ENCODE measurements at places on chromosomes 4 and X.

DNA sequence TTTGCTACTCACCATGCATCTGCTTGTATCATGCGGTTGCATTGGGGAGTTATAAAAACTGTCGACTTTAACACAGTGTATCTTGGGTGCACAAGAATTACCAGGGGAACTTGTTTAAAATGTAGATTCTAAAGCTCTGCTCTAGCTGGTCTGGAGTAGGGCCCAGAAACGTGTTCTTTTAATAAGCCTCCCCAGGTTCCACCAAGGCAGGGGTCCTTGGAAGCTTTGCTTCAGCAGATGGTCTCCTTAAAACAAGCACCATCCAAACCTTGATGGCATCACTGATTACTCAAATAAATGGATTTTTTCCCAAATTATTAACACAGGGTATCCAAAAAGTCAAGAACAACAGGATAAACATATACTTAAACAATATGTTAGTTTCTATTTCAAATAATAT is 120.2 kb upstream of the NDP start:
- no peak for DNase-seq

GRCh38 chr4:37437163-37437562 is 192.6 kb downstream of the NWD2 start:
- no peak for DNase-seq

GRCh38 chr4:71872767-71873415 is 89.0 kb upstream of the GC start:
- no peak for DNase-seq

GRCh38 chr4:1594871-1595788 is 89.0 kb downstream of the FAM53A start:
- DNase-seq: peak; percentile 35

- DNase-seq: no peak
These were observed 85.6 kb downstream of the SHROOM2 start for GRCh38 chrX:9871701-9872268.

DNA sequence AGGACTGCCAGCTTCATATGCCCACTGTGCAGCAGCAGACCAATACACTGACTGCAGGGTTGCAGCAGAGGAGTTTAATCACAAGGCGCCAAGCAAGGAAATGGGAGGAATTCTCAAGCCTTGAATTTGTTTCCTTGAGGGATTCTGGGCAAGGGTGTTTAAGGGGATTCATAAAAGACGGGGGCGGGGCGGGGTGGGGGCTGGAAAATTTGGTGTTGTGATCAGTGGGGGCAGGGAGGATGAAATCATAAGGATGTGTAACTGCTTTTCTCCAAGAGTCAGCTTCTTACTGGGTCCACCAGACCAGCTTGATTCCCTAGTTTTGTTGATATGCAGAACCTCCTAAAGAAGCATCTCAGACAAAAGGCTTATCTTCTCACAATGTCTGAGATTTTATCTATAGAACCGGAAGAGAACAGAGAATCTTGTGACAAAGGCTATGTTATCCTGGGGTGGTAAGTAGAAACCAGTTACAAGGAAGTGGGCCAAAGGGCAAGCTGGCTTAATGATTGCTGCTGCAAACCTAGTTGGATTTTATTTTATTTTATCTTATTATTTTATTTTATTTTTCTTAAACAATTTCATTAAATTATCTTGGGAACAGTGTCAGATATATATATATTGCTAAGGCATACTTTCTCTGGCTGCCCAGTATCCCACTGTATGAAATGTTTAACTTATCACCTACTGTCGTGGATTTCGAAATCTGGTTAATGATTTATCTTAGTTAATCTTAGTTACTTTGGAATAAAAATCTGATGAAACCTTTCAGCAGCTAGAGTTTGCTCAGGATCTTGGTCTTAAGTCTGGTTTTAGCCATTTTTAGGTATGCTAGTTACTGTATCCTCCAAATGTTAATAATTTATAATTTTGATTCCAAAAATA is 276.4 kb downstream of the RPA4 start:
- DNase-seq: no peak

DNA sequence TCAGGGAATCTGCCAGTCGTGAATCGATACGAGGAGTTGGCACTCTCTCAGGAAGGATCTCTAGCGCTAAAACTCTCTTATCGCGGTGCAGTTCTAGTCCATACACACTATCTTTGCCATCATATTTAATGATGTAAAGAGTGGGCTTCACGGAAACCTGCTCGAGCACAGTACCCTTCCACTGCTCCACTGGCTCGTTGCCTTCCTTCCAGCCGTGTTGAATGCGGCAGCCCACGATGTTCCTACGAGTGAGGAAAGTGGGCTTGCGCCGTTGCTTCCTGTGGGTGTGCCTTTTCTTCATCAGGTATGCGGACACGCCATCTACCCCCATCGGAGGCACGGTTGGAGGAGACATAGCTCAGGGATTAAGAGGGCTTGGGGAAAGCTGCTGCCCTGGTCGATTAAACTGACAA is 661 bp downstream of the SPIN4 start:
- DNase-seq: peak; percentile 60

DNA sequence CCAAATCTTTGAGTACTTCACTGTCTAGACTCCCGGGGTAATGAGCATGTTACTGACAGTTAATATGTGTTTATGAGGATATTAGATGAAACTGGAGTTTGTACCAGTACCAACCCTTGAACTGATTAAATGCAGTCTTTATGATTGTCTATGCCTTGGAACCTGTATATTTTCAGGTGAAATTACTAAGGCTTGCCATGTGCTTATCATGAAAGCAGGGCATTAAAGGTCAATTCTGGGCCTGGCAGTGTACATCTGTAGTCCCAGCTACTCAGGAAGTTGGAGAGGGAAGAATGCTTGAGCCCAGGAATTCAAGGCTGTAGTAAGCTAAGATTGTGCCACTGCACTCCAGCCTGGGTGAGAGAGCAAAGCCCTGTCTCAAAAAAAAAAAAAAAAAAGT is 27.6 kb downstream of the PHEX start:
- DNase-seq: no peak

DNA sequence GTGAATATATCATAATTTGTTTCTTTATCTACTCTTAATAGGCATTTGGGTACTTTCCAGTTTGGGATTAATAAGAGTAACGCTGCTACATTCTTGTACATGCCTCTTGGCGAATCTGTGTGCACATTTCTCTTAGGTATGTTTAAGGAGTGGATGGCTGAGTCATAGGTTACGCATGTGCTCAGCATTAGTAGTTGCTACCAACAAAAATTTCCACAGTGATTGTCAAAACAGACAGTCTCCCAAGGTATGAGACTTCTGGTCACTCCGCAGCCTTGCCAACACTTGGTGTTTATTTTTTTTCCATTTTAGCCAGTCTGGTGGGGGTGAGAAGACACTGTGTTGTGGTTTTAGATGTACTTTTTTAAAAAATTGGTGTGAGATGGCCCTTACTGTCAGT is 44.6 kb downstream of the FGFBP1 start:
- no peak for DNase-seq

DNA sequence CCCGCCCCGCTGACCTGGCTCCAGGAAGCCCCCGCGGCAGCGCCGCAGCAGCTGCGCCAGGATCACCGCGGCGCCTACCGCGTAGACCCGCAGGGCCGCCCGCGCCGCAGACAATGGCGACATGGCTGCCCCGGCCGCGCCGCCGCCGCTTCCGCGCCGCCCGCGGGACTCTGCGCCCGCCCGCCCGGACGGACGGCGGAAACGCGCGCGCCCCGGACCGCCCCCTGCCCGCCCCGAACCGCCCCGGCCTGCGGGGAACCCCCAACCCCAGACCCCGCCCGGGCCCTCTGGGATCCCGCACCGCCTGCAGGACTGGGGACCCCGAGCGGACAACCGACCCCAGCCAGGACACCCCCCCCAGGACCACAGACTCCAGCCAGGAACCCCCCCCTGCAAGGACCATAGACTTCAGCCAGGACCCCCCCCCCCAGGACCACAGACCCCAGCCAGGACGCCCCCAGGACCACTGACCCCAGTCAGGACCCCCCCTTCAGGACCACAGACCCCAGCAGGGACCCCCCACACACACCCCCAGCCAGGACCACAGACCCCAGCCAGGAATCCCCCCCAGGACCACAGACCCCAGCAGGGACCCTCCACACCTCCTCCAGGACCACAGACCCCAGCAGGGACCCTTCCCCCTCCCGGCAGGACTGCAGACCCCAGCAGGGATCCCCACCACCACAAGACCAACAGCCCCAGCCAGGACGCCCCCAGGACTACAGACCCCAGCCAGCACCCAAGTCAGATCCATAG is at the start of the genes DHRSX and ZBED1:
Gene DHRSX, minus strand, starts transcription at position 174 of the 756 bp plus-strand sequence. Its CDS starts 51 bp downstream, at position 123.
Gene ZBED1, minus strand, starts transcription at position 174 of the 756 bp plus-strand sequence. CDS start 10,257 bp downstream, outside the sequence.
- DNase-seq: no peak

DNA sequence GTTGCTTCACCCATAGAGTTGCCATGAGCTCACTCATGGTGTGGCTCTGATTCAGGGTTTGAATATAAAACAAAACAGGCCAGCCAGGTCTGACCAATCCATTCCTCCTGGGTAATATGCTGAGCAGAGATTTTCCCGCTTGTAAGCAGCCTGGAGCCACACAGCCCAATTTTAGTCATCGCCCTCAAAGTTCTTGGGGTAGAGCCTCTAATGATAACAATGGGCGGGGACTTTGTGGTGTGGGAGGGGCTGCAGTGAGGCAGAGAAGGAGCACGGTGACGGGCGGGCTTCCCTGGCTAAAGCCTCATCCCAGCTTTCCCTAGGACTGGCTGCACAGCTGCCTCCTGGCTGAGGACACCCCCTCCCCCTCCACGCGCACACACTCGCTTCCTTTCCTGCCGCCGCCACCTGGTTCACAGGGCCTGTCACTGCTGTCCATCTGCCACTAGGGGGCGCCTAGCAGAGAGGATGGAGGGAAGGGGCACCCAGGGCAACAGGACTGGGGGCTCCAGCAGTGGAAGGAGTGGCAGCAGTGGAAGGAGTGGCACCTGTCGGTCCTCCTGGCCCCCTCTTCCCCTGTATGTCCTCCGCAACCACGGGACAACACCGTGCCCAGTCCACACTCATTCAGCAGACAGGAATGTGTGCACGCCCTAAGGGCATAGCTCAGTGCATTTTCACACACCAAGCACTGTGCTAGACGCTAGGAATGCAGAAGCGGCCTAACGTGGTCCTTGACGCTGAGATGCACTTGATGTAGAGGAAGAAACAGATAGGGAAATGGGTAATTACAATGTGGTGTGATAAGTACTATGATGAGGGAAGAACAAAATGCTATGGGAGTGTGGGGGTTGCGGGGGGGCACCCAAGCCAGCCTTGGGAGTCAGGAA is 26.8 kb downstream of the PRPS1 start:
- DNase-seq: peak; percentile 38

- DNase-seq: peak; percentile 89
These were observed at the start of gene TCEAL7 for GRCh38 chrX:103329991-103330390. Gene TCEAL7, plus strand, starts transcription at chrX:103330239. Its CDS starts 1,165 bp downstream, at chrX:103331404.

GRCh38 chr4:177879851-177880250 is 437.6 kb upstream of the AGA start:
- DNase-seq: no peak

- no peak for DNase-seq
These were observed 244.8 kb upstream of the NOCT start for GRCh38 chr4:138770818-138771217.
